ENCODE measurements at places on chromosomes 5 and 9. TPM values are rescaled to one million over a fixed set of nuclear protein-coding genes. Genes with fewer than 3 reads are reported as not detected.

The PCDHGB6 gene
- 4.0 TPM for total RNA-seq

The CREBRF gene
- 9.9 TPM for total RNA-seq

The TOR4A gene
- 14.7 TPM for total RNA-seq

The ARL14EPL gene
- not detected for total RNA-seq

The PKD2L2 gene
- total RNA-seq = not detected

The TMC1 gene
- total RNA-seq = 0.71 TPM

The SPINK7 gene
- 37.3 TPM for total RNA-seq

The CDKN2B-AS1 gene
- 1.9 TPM for total RNA-seq

The HINT1 gene
- 135 TPM for total RNA-seq

The FOXD4L6 gene
- under 0.01 TPM for total RNA-seq

The BRINP1 gene
- 0.34 TPM for total RNA-seq

The PCDHGA11 gene
- 2.1 TPM for total RNA-seq

The SCGB3A2 gene
- not detected for total RNA-seq

The PPIC gene
- total RNA-seq = 40.7 TPM

The PIP5K1B gene
- 1.9 TPM for total RNA-seq

The PSD2 gene
- total RNA-seq = under 0.01 TPM

The HAND1 gene
- not detected for total RNA-seq

The TEX53 gene
- total RNA-seq = not detected

The CARTPT gene
- total RNA-seq = not detected

Data from nasal cavity respiratory epithelium epithelial cell of viscerocranial mucosa (primary cell).